ENCODE measurements at places on chromosomes 16 and 17.

GRCh38 chr16:3106205-3106928 lies 6.0 kb upstream of the ZNF205 start:
- peak; percentile 92 for DNase-seq

GRCh38 chr16:58652741-58653140 lies 23.1 kb upstream of the CNOT1 start:
- DNase-seq: no peak

DNA sequence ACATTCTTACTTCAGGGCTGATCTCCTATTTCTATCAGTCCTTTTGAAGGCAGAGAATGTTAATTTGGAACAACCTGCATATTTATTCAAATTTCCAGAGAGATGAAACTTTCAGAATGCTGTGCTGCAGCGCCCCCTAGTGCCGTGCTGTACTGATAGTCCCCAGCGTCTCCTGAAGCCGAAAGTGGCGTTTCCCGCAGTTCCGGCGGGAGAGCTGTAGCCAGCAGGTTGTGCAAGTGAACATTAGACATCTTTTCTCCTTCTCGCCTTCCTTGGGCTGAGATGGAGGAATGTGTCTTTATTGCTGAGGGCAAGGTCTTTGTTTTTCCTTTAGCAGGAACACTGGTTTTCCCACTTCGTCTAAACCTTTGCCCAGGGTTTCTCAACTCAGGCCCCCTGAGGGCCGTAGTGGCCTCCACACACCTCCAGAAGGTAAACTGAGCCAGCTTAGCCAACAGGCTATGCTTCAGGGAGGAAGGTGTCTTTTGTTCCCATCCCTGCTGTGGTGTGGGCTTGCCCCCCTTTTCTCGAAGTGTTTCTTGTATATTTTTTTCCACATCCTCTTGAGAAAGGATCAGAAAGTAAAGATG lies 26.4 kb downstream of the USP10 start:
- peak; percentile 84 for DNase-seq

GRCh38 chr16:20906341-20907255 lies 6.0 kb downstream of the LYRM1 start:
- no peak for DNase-seq

DNA sequence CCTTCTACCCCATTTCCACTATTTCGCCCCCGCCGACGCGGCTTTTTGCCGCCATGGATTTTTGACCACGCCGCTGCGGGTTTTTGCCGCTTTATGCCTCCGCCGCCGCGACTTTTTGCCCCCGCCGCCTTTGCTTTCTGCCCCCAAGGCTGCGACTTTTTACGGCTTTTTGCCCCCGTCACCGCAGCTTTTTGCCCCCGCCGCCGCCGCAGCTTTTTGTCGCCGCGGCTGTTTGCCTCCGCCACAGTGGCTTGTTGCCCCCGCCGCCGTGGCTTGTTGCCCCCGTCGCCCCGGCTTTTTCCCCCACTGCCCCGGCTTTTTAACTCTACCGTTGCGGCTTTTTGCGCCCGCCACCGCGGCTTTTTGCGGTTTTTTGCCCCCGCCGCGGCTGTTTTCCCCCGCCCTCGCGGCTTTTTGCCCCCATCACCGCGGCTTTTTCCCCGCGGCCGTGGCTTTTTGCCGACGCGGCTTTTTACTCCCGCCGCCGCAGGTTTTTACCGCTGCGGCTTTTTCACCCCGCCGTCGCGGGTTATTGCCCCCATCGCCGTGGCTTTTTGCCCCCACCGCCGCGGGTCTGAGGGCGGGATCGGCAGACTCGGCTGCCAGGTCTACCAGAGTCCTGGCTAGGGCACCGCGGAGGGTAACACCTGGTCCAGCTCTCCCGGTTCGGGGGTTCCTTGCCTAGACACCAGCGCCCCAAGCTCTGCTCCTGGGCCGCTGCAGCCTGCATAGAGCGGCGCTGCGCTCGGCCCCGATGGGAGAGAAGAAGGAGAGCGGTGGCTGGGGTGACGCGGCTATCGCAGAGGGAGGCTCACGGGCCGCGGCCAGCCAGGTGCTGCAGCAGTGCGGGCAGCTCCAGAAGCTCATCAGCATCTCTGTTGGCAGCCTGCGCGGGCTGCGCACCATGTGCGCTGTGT lies 562.7 kb upstream of the WSB1 start:
- DNase-seq: no peak

DNA sequence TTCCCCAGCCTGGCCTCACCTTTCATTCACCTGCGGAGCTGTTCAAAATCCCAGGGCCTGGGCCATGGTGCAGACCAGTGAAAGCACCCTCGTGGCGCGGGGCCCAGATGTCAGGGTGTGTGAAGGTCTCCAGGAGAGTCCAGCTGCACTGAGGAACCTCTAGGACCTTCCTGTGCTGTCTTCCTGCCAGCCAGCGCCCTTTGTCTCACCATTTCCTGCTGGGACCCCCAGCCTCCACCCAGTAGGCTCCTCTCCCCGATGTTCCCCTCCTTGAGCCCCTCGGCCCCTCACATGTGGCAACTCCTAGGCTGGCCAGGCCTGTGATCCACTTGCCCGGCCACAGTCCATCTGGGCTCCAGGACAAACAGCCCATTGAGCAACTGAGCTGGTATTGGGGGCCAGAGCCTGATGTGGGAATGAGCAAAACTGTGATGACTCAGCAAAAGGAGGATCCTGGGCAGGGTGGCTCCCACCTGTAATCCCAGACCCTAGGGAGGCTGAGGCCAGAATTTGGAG lies 677 bp downstream of the SULT1A2 start:
- DNase-seq: no peak

DNA sequence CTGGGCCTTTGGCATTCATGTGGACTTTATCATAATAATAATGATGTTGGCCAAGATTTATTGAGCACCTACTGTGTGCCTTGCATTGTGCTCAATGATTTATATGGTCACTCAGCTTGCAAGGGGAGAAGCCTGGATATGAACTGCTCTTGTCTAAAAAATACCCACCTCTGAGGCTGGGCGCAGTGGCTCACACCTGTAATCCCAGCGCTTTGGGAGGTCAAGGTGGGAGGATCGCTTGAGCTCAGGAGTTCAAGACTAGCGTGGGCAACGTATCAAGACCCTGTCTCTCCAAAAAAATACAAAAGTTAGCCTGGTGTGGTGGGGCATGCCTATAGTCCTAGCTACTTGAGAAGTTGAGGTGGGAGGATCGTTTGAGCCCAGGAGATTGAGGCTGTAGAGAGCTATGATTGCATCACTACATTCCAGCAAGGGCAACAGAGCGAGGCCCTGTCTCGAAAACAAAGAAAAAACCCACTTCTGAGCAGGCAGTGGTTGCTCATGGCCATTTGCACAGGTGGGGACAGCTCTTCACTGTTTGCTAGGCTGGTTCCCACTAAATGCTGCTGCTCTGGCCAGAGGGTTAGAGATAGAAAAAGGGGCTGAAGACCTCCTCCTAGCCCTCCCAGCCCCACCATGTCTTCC lies 4.3 kb upstream of the ADGRG1 start:
- DNase-seq: no peak

- no peak for DNase-seq
These were observed 6.2 kb downstream of the C16orf89 start for GRCh38 chr16:5059386-5060072.
